ENCODE measurements at places on chromosomes 1 and 21. TPM values are rescaled to one million over a fixed set of nuclear protein-coding genes. Genes with fewer than 3 reads are reported as not detected.

TMCO1 gene
- total RNA-seq, result 178 TPM

EPHA2 gene
- total RNA-seq, result 123 TPM

FBXO28 gene
- total RNA-seq, result 24.0 TPM

TCEA3 gene
- total RNA-seq, result 0.38 TPM

ADAMTSL4 gene
- total RNA-seq, result 7.1 TPM

HSD3B2 gene
- not detected for total RNA-seq

PLA2G4A gene
- 9.0 TPM for total RNA-seq

RIMKLA gene
- 0.74 TPM for total RNA-seq

DESI2 gene
- total RNA-seq, result 29.4 TPM

DCST1 gene
- total RNA-seq, result not detected

RGS8 gene
- not detected for total RNA-seq
